SK-N-SH (cell line): ENCODE measurements at places on chromosomes 12 and 14. TPM values are rescaled to one million over a fixed set of nuclear protein-coding genes. Genes with fewer than 3 reads are reported as not detected.

The MFAP5 gene
- 19.1 and 34.8 TPM in 2 replicates for polyA plus RNA-seq

DNA sequence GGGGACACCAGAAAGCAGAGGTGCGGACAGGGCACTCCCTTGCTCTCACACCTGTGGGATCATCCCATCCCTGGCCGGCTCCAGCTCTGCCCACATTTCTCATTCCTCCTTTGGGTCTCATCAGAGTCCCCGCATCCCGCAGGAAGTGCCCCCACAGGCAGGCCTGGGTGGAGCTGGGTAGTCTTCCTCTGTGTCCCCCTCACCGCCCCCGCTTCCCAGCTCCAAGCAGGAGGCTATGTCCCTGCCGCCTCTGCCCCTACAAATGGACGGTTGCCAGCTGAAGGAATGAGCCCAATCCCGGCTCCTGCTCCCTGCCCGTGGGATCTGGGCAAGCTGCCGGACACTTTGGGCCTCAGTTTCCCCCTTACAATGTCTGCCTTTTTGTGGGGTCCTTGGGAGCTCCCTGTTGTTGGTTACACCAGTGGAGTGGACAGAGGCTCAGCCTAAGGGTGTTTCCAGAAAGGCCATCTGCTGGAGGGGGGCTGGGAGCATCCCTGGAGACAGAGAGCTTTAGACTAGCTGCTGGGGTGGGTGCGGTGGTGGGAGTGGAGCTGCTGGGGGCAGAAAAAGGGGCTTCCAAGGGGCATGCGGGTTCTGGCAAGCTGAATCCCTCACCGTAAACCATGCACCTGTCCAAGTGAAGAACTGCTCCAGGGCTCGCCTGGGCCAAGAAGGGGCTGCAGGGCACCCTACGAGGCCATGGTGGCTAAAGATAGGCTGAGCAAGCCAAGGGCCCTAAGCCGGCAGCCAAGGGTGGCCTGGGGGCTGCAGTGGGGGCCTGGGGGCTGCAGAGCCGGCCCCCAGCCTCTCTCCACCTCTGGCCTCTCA, 7.9 kb upstream of the GPR132 start:
- no peak for DNase-seq

GRCh38 chr12:107319533-107320032, 226.2 kb upstream of the CRY1 start:
- DNase-seq: peak; percentile 61

- no peak for DNase-seq
Observed at GRCh38 chr12:84605983-84606382, 306.6 kb downstream of the SLC6A15 start.

- DNase-seq: no peak
Observed at GRCh38 chr12:15180325-15180724, 40.9 kb downstream of the RERG start.

DNA sequence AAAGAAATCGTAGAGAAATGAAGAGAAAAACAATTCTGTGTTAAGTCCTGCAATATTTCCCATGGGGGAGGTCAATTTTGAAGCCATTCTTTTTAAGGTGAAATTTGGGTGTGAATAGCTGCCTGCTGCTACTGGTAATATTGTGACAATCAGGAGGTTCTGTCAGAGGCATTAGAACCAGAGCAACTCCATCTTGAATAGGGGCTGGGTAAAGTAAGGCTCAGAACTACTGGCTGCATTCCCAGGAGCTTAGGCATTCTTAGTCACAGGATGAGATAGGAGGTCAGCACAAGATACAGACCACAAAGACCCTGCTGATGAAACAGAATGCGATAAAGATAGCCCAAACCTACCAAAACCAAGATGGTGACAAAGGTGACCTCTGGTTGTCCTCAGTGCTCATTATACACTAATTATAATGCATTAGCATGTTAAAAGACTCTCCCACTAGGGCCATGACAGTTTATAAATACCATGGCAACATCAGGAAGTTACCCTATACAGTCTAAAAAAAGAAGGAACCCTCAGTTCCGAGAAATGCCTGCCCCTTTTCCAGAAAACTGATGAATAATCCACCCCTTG, 24.8 kb upstream of the MTHFD1 start:
- DNase-seq: no peak
